ENCODE measurements at places on chromosomes 7 and 10.

DNA sequence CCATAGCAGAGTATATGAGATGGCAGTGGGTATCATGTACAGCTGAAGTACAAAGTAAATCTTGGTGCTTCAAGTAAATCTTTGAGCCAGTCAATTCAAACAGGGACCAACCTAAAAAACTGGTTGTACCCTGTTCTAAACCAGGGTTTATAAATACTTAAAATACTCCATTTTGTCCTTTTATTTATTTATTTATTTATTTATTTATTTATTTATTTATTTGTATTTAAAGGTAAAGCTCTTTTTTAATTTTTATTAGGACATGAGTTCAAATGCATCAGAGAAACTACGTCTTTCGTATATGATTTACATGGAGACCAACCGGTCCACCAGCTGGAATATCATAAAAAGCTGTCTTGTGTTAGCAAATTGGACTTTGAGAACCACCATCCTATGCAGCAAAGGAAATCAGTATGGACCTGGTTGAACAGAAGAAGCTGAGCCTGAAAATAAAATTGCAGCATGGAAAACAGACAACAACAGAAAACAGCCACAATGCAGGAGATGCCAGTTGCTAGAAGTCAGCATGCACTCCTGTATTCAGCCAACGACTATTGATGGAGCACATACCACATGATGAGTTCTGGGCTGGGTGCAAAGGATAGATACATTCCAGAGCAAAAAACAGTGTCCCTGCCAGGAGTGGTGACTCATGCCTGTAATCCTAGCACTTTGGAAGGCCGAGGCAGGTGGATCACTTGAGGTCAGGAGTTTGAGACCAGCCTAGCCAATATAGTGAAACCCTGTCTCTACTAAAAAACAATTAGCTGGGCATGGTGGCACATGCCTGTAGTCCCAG is 60.0 kb downstream of the PLXNA4 start:
- no peak for DNase-seq

- no peak for DNase-seq
Measured at GRCh38 chr10:50224330-50224952, 26.9 kb downstream of the ASAH2 start.

GRCh38 chr10:70984986-70985722 is 96.8 kb upstream of the PCBD1 start:
- DNase-seq: no peak

- DNase-seq: no peak
Measured at GRCh38 chr7:103412151-103412550, 33.9 kb downstream of the SLC26A5 start.

DNA sequence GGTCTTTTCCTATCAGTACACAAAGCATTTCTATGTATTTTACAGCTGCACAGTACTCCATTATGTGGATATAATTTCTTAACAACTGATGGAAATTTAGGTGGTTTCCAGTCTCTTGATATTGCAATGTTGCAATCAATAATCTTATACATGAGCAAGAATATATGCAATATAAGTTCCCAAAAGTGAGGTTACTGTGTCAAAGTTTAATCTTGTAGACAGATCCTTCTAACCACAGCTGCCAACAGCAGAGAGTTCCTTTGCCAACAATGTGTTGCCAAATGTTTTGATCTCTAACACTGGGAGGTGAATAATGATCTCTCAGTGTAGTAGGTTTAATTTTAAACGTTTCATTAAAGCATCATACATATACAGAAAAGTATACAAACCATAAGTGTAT is 54.5 kb downstream of the CUL2 start:
- DNase-seq: no peak

DNA sequence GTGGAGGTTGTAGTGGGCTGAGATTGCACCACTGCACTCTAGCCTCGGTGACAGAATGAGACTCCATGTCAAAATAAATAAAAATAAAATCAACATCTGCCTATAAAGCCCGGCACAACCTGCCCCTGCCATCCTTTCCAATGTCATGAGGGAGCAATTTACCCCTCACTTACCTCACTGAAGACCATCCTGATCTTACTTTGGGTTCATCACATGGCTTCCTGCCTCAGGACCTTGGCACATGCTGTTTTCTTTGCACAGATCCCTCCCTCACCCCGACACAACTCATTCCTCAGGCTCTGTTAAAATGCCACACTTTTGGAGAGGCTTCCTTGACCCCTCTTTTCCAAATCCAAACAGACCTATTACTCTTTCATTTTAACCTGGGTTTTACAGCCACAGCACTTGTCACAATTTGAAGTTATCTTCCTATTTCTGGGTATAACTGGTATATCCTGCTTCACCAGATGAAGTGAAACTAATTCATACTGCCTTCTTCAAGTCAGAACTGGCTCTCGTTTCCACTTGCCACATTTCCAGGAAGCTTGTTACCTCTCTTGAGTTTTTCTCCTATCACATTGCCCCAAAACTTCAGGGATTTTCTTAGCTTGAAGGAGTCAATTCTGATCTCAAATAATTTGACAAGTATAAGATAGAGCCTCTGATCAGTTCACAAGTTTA is 69.3 kb upstream of the PARD3 start:
- DNase-seq: no peak

GRCh38 chr7:30644286-30644955 is 37.8 kb downstream of the CRHR2 start:
- DNase-seq: no peak

Measured in activated CD8-positive, alpha-beta memory T cell treated with anti-CD3 and anti-CD28 coated beads for 1 hour (primary cell).